ENCODE measurements at places on chromosomes 5 and 9.

DNA sequence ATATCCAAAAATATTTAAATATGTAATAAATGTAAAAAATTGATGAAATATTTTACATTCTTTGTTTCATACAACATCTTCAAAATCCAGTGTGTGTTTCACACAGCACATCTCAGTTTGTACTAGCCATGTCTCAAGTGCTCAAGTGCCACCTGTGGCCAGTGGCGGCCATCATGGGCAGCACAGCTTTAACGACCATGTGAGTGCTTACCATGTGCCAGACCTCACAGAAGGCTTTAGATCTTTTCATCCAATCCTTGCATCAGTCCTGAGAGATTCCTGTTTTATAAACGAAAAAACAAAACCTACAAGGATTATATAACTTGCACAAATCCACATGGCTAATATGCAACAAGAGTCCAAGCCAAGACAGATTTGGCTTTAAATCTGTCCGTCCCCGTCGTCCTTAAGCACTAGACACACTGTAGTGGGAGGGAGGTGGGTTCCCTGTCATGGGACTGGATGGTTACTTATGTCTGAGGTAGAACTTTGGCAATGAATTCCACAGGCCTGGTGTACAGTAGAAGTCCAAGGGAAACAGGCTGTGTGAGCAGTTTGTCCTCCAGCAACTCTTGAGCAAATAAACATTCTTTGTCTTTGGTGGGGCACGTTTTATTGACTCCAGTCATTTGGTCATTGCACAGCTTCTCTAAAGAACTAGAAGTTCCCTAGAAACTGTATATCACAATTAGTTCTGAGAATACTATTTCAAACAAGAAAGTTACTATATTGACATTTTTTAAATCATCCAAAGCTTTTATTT, 25.0 kb upstream of the F2R start:
- DNase-seq: no peak

GRCh38 chr5:54586336-54586735, 68.8 kb downstream of the SNX18 start:
- DNase-seq: no peak

- no peak for DNase-seq
These were observed 299.3 kb downstream of the DIRAS2 start for GRCh38 chr9:90343366-90343765.

- peak; percentile 43 for DNase-seq
These were observed 7.1 kb downstream of the GTF3C5 start for GRCh38 chr9:133037775-133038515.

DNA sequence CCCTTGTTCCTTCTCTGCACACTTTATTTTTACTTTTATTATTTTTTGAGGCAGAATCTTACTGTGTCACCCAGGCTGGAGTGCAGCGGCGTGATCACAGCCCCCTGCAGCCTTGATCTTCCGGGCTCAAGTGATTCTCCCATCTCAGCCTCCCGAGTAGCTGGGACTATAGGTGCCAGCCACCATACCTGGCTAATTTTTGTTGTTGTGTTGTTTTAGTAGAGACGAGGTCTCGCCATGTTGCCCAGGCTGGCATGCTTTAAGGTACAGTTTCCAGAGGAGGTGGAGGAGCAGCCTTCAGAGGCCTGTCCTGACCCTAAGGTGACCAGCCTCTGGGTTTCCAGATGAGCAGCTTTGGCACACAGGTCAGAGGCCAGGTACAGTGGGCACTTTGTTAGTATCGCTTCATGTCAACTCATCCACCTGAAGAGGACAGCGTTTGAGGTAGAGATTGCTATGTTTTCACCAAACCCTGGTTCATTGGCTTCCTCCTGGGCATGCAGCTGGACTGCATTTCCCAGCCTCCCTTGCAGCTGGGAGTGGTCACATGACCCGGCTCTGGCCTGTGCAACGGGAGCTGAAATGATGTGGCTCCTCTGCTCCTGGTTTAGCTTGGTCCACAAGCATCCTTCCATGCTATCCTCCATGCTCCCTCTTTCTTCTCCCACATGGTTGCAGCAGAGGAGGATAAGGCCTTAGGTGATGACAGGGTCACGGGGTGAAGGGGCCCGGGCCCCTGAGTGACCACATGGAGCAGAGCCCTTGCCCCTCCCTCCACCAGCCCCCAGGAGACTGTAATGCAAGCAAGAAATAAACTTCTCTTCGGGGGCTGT, 139.3 kb upstream of the IER5L start:
- peak; percentile 78 for DNase-seq

DNA sequence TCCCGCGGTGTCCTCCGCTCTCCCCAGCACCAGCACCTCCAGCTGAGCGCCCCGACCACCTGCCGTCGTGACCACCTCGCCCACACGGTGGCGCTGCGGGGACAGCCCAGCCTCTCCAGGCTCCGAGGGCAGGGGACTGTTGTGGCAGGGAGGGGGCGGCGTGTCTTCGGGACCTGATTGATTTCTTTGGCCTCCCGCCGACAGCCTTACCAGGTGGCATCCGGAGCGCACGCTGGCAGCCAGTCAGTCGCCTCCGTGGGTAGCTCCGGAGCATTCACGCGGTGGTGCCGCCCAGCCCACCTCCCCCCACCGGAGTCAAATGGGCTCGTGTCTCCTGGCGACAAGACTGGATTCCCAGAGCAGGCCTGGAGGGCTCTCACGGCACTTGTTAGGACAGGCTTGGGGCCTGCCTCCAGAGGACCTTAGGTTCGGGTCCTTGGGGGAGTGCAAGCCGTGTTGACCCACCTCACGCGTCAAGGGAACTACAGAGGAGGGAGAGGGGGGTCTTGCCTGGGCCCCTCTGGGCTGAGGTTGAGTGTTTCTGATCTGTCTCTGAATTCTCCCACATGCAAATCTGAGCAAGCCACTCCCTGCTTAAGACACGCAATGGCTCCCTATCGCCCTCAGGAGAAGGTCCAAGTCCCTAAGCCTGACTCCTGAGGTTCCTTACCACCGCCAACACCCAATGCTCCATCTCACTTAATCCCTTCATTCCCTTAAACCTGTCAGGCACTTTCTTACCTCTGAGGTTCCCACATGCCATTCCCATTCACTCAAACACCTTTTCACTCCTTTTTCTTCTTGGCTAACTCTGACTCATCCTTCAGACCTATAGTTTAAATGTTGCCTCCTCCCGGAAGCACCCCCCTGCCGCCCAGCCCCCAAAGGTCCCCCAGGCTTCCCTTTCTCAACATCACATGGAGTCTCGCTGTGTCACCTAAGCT, 51.2 kb upstream of the GGTA1 start:
- DNase-seq: peak; percentile 86

DNA sequence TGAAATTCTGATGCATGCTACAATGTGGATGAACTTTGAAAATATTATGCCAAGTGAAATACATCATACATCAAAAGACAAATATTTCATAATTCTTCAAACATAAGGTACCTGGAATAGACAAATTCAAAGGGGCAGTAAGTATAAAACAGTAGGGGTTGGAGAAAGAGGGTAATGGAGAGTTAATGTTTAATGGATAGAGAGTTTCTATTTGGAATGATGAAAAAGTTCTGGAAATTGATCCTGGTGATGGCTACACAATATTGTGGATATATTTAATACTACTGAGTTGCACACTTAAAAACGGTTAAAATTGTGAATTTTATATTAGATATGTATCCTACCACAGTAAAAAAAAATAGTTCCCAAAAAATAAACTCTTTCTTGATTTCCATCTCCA, 14.6 kb upstream of the CNTLN start:
- DNase-seq: no peak

DNA sequence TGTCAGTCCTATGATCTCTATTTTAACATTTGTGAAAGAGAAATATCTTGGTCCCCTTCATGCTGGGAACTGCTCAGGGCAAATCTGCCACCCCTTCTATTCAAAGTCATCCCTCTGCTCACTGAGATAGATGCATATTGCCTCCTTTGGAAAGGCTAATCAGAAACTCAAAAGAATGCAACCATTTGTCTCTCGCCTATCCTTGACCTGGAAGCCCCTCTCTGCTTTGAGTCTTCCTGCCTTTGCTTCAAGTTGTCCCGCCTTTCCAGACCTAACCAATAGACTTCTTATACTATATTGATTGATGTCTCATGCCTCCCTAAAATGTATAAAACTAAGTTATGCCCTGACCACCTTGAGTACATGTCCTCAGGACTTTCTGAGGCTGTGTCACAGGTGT, 97.0 kb downstream of the PSAT1 start:
- DNase-seq: no peak

- no peak for DNase-seq
These were observed 859 bp upstream of the GRIA1 start for GRCh38 chr5:153489611-153490010.

GRCh38 chr5:148904440-148904839, 78.0 kb downstream of the ADRB2 start:
- peak; percentile 76 for DNase-seq

- no peak for DNase-seq
These were observed 159.8 kb downstream of the FBN2 start for GRCh38 chr5:128378196-128378595.

DNA sequence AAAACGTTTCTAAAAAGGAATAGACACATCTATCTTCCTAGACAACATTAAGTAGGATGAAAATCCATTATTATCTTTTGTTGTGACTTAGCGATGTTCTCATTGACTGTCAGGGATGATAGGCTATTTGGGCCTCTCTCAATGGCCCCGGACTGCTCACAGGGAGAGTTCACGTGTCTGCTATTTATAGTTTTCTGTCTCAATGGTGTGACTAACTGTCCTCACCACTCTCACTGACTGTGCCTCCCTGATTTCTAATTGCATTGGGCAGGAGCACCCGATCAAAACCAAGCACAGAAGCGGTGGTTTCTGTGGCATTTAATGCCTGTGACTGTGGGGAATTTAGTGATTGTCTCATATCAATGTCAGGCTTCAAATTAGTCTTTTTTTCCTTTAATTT, 286.7 kb upstream of the KLF9 start:
- DNase-seq: no peak

- no peak for DNase-seq
These were observed 117.5 kb upstream of the BOD1 start for GRCh38 chr5:173733831-173734501.

DNA sequence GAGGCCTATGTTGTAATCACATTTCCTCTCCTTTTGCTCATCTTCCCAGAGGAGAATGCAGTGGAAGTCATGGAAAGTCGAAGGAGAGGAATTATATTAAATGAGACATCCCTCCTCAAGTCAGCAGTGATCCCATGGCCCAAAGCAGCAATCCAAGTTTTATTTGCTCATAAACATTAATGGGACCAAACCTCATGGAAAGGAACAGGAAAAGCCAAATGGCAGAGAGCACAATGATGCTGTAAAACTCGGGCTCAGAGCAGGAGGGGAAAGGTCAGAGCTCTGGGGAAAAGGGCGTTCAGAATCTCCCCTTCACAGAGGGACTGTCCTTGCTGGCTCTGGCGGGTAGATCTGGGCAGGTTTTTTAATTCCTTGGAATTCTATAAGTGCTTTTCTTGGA, 175.8 kb downstream of the C5orf15 start:
- no peak for DNase-seq

DNA sequence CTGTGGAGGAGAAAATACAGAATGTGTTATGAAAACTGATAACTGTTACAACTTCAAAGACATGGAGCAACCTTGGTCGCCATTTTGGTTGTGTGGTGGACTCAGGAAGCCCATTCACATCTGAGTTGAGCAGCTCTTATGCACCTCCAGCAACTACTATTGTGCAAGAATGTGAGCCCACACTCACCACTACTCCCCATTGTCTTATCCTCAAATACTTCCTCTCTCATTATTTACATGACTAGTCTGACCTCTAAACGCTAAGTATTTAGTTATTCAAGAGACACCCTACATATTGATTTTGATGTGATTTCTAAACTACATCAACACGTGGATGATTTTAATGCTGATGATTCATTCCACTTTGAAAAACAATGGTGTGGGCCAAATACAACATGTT, 516.6 kb upstream of the CLINT1 start:
- no peak for DNase-seq

GRCh38 chr5:61299261-61299681, 32.8 kb upstream of the ZSWIM6 start:
- no peak for DNase-seq

- DNase-seq: no peak
These were observed 35.3 kb downstream of the SH3RF2 start for GRCh38 chr5:145971701-145972100.

DNA sequence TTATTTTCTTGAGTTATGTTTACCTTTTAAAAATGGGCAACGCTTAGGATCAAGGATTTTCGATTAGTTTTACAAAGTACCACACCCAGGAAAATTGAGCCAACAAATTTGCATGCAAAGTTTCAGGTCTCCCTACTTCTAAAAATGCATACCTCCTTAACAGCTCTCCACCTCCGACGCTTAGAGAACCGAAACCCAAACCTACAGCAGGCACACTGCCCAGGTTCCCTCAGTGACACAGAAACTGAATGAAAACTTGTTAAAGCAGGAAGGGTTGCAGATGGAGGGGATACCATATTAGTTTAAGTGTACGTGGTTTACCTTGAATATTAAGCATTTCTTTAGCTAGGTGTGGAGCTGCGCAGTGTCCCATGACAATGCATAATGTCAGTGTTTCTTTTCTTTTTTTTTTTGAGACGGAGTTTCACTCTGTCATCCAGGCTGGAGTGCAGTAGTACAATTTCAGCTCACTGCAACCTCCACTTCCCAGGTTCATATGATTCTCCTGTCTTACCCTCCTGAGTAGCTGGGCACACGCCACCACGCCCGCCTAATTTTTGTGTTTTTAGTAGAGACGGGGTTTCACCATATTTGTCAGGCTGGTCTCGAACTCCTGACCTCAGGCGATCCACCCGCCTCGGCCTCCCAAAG, 1.6 kb upstream of the SUB1 start:
- no peak for DNase-seq

GRCh38 chr9:93196096-93197055, 12.4 kb downstream of the WNK2 start:
- DNase-seq: no peak

DNA sequence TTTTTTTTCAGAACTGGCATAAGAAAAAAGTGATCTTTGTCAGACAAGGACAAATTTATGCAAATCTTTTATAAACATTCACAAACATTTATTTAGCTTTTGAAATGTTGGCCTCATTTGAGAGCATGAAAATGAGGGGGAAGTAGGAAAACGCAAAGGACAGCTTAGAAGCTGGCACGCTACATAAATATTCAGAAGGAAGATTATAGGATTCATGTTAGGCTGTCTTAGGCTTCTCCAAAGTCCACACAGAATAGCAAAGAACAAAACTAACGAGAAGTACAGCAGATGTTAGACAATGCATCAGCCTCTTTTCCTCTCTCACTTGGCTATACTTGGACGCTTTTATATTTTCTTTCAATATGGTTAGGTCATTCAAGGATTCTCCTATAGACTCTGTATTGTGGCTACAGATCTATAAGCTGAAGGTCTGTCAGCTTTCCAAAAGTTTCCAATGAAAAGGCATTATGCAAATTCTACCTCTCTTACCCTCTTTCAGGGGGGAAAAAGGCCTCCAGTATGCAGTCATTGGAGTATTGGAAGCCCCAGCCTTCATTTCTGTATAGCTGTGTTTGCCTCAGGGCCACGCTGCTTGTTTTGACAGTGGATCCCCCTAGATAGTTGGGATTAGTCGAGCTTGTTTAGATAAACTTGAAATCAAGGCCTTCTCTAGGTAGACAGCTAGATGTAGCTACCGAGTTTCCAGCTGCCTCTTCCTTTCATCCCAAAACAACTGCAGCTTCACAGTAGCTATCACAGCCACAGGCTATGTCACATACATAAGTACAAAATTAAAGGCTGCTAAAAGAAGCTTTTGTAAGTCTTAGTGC, 153.0 kb downstream of the DENND1A start:
- no peak for DNase-seq
